ENCODE measurements at places on chromosomes 4 and X.

GRCh38 chrX:44484607-44485146 is 58.0 kb downstream of the FUNDC1 start:
- no peak for DNase-seq

DNA sequence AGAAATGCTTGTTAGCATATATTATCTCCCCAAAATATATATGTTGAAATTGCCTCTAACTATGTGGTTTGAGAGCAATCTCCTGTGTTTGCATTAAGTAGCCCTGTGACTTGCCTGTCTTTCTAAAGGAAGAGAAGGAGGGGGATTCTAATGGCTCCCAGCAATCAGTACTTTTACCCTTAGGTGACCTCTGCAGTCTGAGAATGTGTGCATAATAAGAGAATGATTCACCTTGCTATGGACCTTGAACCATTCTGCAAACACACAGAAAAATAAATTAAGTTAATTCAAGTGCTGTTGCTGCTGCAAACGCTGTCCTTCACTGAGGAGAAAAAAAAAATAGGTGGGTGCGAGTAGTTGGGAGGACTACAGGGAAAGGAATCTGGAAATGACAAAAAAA is 322.2 kb downstream of the IQCM start:
- DNase-seq: no peak

- DNase-seq: peak; percentile 40
Measured at GRCh38 chr4:140755774-140756318, 339 bp downstream of the TBC1D9 start.

DNA sequence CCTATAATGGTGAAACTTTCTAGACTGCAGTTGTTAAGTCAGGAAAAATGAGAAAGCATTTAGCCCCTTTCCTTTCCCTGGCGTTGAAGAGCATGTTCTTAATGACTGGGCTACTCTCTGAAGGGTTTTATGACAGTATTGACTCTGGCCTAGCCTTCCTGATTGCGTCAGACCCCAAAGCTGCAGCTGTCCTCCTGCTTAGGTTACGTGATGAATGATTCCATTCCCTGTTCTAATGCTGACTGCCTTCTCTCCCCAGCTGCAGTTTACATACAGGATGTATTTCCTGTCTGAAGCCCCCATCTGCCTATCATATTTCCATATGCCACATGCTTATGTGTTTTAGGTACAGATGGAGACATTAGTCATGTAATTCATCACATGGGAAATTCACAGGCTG is 105.8 kb upstream of the EGFL6 start:
- no peak for DNase-seq

DNA sequence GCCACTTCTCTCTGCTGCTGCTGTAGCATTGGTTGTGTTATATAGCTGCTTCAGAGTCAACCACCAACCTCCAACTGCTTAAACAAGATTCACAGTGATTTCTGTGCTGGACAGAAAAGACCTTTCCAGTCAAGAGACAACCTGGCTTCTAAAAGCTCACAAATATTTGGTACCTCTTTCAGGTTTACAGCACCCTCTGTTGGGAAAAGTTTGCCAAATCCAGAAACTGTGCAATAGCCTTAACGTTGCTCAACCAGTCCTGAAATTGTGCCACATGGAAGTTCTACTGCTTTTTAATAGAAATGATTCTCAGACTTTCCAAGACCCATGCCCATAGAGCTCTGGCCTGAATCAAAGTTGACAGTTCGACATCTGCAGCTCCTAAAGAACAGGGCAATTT is 842.1 kb upstream of the HTR2C start:
- no peak for DNase-seq

GRCh38 chr4:127783026-127783769 is 1.1 kb downstream of the HSPA4L start:
- DNase-seq: no peak

- DNase-seq: no peak
Measured at GRCh38 chr4:161841759-161842158, 322.0 kb downstream of the FSTL5 start.

DNA sequence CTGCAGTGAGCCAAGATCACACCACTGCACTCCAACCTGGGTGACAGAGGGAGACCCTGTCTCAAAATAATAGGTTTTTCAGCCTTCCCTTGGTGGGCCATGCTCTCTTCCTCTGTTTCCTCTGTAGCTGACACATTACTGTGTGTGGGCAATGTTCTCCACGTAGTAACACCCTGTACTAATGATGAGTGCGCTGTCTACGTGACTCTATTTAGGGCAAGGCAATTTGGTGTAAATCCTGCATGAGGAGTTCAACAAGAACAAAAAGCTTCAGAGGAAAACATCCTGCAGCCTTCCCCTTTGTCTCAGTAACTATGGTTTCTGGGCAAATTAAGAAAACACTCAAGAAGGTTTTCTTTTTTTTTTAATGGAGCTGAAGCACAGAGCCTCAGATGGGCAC is 24.4 kb upstream of the JAKMIP1 start:
- DNase-seq: no peak

- DNase-seq: no peak
Measured at GRCh38 chrX:39983715-39984114, 114.0 kb downstream of the BCOR start.

DNA sequence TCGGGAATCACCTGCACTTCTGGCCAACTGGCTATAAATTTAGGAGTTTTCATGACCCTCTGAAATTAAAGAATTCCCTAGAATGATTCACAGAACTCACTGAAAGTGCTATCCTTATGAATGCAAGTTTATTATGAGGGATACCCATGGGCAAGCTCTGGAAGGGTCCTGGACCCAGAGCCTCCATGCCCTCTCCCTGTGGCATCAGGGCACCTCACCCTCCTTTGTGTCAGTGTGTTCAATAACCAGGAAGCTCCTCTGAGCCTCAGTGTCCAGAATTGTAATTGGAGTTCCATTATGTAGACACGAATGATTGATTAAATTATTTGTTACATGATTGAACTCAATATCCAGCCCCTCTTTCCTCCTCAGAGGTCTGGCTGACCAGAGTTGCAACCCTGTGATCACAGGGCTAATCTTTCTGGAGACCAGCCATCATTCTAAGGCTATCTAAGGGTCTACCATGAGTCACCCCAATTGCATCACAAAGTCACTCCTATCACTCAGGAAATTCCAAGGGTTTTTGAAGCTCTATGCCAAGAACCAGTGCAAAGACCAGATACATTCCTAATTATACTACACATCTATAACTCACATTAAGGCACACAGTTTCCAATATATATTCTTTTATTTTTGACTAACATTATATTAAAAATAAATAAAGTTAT is 8.9 kb downstream of the ANXA3 start:
- DNase-seq: no peak

DNA sequence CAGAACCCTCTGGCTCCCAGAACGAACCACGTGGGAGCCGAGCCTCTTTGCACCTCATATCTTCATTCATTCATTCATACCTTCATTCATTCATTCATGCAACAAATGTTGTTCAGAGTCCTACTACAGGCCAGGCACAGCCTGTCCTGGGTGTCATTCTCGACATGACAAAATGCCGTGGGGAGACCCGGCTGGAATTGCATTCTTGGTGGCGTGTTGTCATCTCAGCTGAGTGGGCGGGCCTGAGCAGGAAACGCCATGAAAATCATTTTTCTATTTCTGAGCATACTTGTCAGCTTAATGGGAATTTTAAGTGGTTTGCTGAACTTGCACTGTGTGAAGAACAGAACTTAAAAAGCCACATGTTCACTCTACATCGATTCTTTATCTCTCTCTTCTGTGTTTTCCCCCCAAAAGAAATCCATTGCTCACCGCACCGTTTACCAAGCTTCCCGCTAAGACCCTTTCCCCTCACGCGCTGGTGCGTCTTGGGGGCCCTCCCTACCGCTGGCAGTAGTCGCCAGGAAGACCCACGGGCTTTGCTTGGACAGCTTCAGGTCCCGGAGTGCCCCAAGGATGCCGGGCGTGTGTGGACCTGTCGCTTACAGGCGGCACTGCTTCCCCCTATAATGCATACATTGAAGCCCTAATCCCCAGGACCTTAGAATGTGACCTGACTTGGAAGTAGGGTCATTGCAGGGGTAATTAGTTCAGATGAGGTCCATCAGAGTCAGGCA is 41.6 kb upstream of the HMX1 start:
- peak; percentile 1 for DNase-seq

DNA sequence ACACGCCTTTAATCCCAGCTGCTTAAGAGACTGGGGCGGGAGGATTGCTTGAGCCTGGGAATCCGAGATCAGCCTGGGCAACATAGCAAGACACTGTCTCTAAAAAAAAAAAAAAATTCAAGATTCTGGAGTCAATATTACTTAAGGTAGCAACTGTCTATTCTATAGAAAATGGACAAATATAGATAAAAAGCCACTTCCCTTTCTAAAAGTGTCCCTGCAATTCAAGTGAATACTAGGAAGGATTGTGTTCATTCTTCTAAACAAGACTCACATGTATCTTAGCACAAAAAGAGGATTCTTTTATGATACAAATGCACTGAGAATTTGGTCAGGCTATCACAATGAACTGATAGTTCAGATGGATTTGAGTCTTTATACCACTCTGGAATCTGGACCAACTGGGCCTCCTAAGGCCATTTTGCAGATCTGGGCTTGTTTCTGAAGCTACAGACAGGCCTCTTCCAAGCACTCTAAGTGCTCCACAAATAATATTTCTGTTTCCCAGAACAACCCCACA is 7.0 kb downstream of the PKD2 start:
- no peak for DNase-seq

- DNase-seq: no peak
Measured at GRCh38 chr4:1081689-1082040, 31.7 kb downstream of the RNF212 start.

DNA sequence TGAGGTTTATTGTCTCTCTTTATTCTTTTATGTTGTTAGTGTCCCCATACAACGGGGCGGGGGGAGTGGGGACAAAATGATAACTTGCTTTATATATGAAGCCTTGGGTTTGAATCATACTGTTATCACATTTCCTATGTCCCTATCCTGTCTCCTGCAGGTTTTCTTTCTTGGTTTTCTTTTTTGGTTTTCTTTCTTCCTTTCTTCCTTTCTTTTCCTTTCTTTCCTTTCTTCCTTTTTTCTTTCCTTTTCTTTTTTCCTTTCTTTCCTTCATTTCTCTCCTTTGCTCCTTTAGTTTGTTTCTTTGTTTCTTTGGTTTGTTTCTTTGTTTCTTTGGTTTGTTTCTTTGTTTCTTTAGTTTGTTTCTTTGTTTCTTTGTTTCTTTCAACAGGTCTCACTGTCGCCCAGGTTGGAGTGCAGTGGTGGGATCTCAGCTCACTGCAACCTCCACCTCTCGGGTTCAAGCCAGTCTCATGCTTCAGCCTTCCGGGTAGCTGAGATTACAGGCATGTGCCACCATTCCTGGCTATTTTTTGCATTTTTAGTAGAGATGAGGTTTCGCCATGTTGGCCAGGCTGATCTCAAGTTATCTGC is 4.8 kb downstream of the FMR1 start:
- DNase-seq: no peak

DNA sequence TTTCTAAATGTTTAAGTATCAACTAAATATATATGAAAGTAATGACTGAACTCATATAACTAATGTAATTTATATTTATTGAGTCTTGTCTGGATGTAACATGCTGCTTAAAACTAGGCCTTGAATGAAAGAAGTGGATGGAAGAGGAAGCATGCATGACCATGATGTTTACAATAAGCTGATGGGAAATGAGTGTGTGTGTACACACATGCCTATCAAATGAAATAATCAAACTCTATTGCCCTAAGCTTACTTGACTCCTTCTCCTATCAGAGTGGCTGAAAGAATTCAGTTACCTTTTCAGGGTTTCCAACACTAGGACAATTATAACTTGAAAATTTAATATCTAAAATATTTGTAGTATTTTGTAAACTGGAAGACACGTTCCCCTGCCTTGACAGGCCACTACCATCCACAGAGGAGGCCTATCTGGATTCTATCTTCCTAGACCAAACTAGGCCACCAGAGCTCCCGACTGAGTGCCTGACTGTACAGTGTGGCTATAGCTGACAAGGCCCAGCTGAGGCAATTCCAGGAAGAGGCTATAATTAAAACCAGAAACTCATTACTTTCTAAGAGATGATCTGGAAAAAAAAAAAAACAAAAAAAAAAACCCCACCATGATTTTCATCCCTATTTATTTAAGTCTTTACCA is 7.6 kb downstream of the ARSJ start:
- DNase-seq: no peak

- no peak for DNase-seq
Measured at GRCh38 chr4:79163981-79164490, 161.8 kb downstream of the NAA11 start.
